GM10248 (cell line): ENCODE measurements at places on chromosomes 6 and 20.

DNA sequence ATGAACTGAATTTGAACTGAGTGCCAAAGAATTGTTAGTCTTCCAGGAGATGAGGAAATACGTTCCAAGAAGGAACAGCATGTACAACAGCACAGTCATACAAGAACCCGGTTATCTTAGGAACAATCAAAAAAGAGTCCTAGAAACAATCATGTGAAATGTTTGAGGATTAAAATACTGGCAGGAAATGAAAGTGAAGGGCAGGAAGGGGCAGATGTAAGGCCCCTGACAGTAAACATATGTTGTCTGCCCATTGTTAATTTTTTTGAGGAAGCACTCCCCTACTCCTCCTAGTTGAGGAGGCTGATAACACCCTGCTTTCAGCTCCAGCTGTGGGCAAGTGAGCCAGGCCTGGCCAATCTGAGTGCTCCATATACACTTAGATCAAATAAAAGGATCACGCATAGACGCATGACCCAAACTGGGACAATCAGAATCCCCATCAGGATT, 220.9 kb downstream of the HACE1 start:
- no peak for DNase-seq

DNA sequence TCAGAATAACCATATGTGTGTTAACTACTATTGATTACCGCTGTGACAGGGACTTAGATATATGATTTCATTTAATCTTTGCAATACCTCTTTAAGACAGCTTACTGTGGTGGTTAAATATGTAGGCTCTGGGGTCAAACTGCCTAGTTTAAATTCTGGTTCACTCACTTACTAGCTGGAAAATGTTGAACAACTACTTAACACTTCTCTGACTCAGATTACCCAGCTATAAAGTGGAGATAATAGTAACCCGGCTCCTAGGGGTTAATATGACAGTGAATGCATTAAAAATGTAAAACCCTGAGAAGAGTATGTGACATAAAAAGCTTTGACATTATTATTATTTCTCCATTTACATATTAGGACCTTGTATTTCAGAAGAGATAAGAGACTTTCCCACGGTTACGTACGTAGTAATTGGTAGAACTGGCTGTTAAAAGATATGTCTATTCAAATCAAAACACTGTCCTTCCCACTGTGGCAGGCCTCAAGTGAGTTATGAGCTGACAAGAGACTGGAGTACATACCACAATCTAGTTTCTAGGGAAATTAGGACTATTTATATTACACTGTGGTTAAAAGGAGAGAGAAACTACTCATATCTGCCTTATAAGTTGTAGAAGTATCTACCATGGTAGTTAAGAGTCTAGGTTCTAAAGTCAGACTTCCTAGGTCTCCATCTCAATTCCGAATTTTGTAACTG, 4.4 kb upstream of the PLCB1 start:
- no peak for DNase-seq

DNA sequence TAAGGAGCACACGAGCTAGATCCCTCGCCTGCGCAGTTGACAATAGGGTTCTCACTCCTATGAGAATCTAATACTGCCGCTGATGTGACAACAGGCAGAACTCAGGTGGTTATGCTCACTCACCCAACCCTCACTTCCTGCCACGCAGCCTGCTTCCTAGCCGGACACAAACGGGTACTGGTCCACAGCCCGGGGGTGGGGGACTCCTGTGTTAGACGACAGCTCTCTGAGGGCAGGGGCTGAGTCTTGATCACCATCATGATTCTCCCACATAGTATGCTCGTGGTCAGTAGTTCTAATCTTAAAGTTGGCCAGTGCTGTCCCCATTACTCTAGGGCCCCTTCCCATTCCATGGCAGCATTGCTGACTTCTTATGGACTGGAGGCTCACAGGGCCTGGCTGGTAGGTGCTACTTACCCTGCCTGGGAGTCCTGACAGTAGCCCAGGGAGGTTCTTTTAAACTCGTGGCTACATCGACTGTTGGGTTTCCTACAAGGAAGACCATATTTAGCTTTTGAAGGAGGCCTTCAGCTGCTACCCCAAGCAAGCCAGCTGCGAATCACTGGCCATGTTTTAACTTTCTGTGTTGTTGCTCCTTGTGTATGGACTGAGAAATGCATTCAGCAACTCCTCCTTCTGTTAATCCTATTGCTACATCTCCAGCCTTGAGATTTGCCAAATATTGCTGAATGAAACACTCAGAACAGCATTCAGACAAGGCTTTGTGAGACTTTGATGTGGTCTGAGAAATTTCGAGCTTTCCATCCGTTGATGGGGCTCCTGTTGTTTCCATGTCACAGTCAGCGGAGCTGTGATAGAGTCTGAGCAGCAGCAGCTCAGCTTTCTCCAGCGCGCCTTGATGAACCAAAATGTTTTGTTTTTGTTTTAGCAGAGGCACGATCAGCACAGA, 300.3 kb downstream of the NRN1 start:
- DNase-seq = no peak

GRCh38 chr20:7323957-7324356, 556.5 kb downstream of the BMP2 start:
- DNase-seq = no peak

DNA sequence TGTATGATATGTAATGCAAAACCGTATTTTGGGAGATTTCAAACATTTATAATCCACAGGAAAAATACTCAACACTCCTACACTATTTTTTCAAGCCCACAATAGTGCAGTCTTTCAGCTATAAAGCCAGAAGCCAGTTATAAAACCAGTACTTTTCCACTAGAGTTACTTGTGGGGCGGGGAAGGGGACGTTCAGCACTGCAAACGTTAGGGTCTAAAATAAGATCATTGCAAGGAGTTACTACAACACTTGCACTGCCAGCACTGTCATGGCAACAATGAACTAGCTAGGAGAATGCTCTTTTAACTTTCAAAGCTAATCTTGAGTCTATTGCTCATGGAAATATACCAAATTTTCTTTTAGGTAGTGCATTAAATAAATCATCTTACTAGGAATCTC, 14.7 kb downstream of the SESN1 start:
- no peak for DNase-seq

DNA sequence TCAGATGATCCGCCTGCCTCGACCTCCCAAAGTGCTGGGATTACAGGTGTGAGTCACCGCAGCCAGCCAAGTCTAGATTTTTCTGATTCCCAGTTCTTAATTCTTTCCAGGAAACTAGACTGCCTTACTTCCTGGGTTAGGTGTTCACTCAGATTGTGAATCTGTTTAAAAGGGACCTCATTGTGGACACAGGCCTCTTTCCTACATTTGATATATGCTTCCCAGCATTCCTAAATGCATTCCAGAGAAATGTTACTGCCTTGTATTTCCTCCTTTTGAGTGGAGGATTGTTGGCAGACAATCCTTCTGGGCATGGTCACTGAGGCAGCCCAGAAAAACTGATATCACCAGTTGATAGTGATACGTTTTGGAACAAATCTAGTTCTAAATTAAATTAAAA, 15.7 kb downstream of the TMEM181 start:
- no peak for DNase-seq

DNA sequence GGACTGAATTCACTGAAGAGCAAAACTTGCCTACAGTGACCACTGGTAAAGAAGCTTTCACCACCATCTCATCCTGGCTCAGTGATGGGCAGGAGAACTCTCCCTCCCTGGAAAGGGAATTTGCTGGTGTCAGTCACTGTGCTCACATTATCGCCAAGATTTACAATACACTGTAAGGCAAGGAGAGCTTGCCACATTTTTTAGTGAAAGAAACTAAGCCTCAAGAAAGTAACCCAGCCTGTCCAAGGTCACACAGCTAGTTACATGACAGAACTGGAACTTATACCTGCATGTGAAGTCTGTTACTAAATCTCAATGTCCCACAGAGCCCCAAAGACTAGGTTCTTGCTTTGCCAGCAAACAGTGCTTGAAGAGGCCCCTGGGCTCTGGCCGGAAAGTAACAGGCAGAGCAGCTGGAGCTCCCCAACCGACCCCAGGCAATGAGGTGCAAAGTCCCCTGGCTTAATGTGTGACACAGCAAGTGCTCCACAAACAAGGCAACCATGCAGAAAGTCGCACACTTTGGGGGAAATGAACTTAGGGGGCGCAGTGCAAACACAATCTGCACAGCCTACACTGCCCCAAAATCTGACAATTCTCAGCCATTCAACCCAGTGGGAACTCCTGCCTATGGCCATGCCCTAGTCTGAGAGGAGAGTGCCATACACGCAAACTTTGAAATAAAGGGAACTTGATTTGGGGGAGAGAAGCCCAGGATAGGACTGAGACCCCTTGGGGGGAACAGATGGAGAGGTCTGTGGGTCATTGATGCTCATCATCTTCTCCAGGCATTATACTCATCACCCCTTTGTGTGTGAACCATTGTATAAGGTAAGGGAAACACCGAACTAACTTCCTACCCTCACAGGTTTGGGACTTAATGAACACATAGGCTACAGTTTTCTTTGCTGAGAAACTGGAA, 1.9 kb downstream of the BCL2L1 start:
- DNase-seq = peak; percentile 30

DNA sequence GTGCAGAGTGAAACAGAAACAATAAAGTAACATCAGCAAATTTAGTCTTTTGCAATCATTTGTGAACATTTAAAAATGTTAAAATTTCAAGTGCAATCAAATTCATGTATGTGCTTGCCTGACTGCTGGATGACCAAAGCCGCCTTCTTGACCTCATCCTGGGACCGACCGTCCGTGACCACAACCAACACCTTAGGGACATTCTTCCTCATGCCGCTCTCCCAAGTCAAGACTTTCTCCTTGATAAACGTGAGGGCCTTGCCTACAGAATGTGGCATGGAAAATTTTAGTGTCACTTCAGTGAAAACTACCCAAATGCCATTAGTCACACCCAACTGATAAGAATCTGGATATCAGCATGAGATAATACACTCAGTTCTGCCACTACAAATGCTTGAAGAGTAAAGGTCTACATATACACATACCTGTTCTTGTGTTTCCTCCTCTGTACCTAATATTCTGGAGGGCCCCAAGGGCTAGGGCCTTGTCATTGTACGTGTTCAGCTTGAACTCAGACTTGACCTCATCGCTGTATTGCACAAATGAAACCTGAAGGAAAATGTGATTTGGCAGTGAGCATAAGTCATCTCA, 86.8 kb downstream of the COL12A1 start:
- DNase-seq = no peak
